ENCODE measurements at places on chromosomes 6 and 20. TPM values are rescaled to one million over a fixed set of nuclear protein-coding genes. Genes with fewer than 3 reads are reported as not detected.
A peak's percentile ranks its signal among the peaks of the same experiment; 100 is the strongest.

Gene GHRH
- not detected for total RNA-seq

Gene CST5
- total RNA-seq = not detected

Gene OR2B6
- total RNA-seq = not detected

GRCh38 chr20:36969051-36969450 lies 17.5 kb upstream of the SAMHD1 start:
- no peak for DNase-seq

DNA sequence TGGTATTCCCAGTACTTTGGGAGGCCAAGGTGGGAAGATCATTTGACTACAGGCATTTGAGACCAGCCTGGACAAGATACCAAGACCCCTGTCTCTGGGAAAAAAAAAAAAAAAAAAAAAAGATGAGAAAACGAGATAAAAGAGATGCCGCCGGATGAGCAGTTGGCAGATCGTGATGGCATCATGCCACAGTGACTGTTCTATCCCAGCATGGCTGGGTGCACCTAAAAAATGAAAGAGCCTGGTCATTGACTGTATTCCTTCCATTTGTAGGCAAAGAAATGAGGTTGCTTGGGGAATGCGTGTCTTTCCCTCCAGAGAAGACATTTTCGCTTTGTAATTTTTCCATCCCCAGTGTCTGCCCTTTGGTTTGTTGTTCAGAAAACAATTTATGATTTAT lies 12.9 kb downstream of the AKAP12 start:
- DNase-seq = no peak

- DNase-seq = no peak
Observed at GRCh38 chr6:157282284-157282683, 41.0 kb downstream of the TMEM242 start.

DNA sequence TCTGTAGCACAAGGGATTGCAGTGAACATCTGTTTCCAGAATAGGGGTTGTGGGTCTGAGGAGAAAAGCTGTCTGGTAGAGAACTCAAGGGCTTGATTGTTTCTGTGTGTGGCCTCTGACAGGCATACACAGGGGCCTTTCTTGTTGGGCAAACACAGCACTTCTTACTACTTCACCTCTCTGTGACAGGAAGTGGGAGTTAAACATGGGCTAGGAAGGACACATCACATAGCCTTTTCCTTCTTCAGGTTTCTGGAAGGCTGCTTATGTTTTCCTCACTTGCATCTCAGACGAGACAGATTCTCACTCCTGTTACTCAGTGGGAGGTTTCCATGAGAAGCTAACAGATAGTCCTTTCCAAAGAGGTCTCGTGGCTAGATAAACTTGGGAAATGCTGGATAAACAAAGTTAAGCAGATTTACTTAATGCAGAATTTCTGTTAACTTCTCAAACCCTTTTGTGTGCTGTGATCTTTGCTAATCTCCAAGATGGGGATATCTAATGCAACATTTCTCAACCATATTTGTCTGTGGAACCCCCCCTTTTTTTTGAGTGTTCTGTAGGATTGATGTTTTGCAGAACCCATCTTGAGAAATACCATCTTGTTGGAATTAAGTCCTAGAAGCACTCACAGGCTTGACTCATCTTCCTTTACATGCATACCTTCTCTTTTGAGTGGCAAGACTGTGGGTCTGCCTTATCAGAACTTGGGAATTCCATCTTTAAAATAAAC lies 41.9 kb upstream of the RNF8 start:
- DNase-seq = no peak

Gene ZSWIM3
- total RNA-seq = 6.1 TPM

- DNase-seq = no peak
Observed at GRCh38 chr6:30156262-30156599, 4.8 kb downstream of the TRIM10 start.

DNA sequence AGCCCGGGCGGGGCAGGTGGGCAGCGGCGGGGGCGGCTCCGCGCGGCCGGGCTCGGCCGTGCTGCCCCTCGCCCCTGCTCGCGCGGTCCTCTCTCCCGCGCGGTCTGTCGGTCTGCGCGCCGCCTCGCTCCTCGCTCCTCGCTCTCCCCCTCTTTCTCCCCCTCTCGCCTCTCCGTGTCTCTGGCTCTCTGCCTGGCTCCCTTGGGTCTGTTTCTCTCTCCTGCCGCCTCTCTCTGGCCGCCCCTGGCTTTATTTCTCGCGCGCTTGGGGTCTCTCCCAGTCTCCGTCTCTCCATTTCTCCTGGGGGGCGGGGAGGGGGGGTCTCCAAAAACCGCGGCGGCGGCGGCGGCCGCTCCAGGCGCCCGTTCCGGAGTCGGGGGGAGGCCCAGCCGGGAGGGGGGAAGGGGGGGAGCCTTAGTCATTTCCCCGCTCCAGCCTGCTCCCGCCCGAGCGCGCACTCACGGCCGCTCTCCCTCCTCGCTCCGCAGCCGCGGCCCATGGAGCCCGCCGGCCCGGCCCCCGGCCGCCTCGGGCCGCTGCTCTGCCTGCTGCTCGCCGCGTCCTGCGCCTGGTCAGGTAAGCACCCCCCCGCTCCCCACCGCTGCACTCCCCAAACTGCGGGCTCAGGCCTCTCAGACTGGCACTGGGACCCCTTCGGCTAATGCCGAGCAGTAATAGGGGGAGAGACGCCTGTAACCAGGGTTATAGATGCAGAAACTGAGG lies at the start of gene SIRPA:
SIRPA (plus strand) TSS at position 457 of the 723 bp plus-strand sequence; CDS start at position 498, 41 bp downstream.
- DNase-seq = peak; percentile 42

Gene ATXN1
- 62.4 TPM for total RNA-seq

Gene LZTS3
- total RNA-seq = 9.5 TPM

Gene HFE
- total RNA-seq = 8.7 TPM

Gene GNAS-AS1
- 0.81 TPM for total RNA-seq

DNA sequence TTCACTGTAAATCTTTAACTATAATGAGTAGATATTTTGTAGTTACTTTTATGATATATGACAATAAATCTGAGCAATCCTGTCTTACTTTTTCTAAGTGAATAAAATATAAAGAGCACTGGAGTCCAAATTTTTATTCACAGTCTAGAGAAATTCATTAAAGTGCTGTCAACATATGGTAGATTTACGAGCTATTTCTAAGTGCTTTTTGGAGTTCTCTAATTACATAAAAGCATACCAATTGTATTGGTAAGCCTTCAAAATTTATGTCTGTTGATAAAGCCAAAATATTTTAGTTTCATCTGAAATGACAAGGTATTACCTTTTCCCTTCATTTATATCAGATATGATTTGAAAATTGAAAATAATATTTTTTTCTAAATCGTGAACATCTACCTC lies 75.4 kb downstream of the MAN1A1 start:
- DNase-seq = no peak

DNA sequence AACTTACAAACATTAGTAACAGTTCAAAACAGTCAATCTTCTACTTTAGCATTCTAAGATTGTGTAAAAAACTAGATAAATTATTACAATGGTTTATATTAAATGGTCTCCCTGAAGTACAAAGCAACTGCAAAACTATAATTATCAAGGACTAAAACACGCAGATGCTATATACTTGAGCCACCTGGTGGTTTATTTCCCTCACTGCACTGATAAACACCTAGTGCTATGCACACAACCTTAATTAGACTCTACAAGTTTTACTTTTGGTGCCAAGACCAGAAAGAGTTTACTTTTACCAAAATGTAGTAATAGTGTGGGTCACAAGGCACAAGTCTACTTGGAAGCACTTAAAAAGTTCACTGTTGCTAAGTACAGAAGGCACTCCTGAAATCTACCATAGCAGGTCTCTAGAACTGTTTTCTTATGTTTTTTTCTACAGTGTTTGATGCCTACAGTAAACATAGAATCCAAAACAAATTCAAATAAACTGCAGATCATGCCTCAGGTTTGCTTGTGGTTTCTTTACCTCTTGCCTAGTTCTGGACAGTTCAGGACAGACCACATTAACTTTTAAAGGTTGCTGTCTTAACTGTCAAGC lies 49.2 kb downstream of the GMDS start:
- DNase-seq = no peak

DNA sequence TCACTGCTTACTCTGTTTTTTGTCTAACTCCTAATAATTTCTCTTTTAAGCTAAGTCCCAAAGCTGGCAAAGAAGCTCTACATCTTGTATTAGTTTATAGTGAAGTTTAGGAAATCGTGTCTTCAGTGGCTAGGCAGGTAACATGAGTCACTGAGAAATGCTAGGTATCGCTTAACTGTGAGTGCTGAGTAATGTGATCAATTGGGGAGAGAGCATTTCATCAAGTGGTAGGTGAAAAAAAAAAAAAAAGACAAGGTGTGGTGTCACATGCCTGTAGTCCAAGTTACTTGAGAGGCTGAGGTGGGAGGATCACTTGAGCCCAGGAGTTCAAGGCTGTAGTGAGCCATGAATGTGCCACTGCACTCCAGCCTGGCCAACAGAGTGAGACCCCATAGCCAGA lies 125.3 kb downstream of the FAM83B start:
- no peak for DNase-seq

DNA sequence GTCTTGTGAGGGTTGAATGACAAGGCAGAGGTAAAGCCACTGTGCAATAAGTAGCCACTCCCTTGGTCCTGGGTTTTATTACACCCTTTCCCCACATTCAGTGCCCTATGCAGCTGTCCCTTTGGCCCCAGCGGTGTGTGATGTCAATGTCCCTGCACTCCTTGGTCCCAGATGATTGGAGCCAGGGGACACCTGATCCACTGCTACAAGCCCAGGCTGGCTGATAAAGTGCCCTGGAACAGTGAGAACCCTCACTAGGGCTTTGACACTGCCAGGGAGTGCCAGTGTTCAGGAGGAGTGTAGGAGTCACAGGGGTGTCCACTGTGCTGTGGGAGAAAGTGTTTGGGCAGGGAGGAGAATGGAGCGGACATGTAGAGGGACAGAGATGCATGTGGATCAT lies 30.4 kb downstream of the GABRR1 start:
- DNase-seq = no peak

DNA sequence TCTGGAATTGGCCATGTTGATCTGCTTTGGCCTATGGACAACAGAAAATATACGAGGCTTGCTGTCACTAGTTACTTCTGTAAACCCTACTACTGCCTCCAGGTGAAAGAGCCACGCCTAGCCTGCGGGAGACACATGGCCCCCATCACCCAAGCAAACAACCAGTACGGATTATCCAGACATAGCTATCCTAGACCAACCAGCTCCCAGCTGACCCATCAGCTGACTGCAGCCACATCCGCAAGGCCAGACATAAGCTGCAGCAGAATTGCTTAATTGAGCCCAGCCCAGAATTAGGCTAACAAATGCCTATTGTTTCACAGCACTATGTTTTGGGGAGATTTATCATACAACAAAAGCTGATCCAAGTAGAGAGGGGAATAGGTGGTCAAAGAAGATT lies 13.5 kb downstream of the REV3L start:
- DNase-seq = no peak

DNA sequence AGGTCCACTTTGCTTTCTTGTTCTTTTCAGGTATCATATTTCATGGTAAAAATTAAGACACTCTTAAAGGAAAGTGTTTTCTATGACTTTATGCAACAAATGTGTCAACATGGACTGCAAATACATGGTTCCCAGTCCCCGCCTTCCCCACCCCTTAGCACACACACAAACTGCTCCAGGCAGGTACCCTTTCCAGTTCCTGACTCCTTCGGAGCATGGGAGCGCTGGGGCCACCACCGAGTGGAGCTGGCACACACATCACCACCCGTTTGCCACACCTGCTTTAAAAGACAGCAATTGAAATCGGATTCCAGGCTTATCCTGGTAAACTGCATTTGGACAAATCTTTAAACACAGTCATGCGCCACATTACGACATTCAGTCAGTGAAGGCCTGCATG lies 22.2 kb downstream of the RNASET2 start:
- no peak for DNase-seq

Gene PLCB1
- 16.3 TPM for total RNA-seq

DNA sequence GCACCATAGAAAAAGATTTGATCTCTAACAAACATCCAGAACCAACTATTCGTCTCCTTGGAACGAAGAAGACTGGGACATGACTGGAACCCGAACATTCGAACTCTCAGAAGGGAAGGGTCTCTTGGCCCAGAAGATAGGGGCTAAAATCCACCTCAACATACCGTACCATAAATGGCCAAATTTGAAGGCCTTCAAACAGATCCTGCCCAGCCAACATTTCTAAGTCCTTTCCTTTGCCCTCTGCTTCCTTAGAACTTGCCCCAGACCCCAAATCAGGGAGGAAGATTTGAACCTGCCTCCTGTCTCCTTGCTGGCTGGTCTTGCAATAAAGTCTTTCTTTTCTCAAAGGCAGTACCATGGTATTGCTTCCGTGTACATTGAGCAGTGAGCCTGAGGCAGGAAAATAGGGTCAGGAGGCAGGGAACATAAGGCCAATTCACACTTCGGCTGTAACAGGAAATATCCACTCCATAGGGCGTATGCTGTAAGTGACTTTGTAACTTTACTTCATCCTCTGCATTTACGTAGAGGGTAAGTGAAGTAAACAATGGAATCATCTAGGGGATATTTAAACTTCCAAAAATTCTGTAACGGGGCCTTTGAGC lies 1.8 kb upstream of the PXDC1 start:
- no peak for DNase-seq

Gene PPP1R3G
- total RNA-seq = 3.7 TPM

GRCh38 chr6:134177753-134178160 lies 125.3 kb upstream of the SLC2A12 start:
- no peak for DNase-seq

Gene AFDN
- total RNA-seq = 79.5 TPM

GRCh38 chr6:129643176-129643575 lies 66.8 kb downstream of the ARHGAP18 start:
- no peak for DNase-seq

GRCh38 chr6:11637266-11637665 lies 99.7 kb downstream of the TMEM170B start:
- DNase-seq = no peak

- no peak for DNase-seq
Observed at GRCh38 chr6:108608453-108609275, 47.9 kb downstream of the FOXO3 start.

GRCh38 chr20:32521780-32522525 lies 63.2 kb downstream of the NOL4L start:
- no peak for DNase-seq

Gene RBPJL
- not detected for total RNA-seq

DNA sequence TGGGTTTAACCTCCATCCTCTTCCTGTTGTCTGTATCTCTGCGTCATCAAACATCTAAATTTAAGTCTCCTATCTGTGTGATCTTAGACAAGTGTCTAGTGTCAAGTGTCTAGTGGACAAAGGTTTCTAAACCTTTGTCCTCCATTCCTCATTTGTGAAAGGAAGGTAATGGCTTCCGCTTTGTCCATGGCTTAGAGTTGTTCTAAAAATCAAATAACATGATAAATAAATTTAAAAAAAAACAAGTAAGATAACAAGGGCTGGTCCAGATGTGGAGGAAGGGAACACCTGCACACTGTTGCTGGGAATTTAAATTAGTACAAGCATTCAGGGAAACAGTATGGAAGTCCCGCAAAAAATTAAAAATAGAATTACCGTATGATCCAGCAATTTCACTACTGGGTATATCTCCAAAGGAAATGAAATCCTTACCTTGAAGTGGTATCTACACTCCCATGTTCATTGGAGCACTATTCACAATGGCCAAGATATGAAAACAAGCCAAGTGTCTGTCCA lies 17.6 kb upstream of the SERPINB1 start:
- no peak for DNase-seq

All from thoracic aorta (tissue), 2 donors.